ENCODE measurements at places on chromosomes 5 and 9.
A peak's percentile ranks its signal among the peaks of the same experiment; 100 is the strongest.

GRCh38 chr5:37034955-37035354 lies 158.4 kb downstream of the NIPBL start:
- no peak for DNase-seq

- DNase-seq = no peak
These were observed 130.9 kb upstream of the TMEM161B start for GRCh38 chr5:88399561-88399960.

- peak; percentile 12 for DNase-seq
These were observed 36.2 kb downstream of the VAV2 start for GRCh38 chr9:133955821-133956411.

DNA sequence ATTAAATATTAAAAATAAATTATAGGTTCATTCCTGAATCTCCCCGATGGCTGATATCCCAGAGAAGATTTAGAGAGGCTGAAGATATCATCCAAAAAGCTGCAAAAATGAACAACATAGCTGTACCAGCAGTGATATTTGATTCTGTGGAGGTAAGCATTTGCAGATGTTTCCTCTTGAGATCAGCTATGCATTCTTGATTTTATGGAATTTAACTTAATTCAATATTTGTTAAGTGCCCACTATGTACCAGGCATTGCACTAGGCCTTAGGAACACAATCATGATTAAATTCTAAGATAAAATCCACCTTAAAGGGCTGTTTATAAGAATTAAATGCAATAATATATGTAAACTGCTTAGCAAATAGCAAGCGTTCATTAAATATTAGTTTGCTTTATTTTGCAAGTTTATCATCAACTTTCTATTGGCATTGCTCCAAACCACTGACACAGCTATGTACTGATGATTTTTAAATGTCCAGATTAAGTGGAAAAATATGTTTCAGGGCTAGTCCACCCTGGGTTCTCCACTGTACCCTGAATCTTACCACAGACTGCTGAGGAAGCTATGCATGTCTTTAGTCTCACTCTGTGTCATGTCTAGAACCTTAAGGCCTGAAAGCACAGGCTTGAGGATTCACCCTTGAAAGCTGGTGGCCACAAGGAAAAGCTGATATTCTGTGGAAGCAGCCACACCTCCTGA lies 33.2 kb downstream of the SLC22A4 start:
- DNase-seq = no peak

- no peak for DNase-seq
These were observed 45.8 kb downstream of the SLC12A7 start for GRCh38 chr5:1065891-1066650.

- DNase-seq = no peak
These were observed 17.1 kb downstream of the TPPP start for GRCh38 chr5:675871-676698.

GRCh38 chr9:108860764-108861163 lies 1.3 kb upstream of the ACTL7A start:
- no peak for DNase-seq

DNA sequence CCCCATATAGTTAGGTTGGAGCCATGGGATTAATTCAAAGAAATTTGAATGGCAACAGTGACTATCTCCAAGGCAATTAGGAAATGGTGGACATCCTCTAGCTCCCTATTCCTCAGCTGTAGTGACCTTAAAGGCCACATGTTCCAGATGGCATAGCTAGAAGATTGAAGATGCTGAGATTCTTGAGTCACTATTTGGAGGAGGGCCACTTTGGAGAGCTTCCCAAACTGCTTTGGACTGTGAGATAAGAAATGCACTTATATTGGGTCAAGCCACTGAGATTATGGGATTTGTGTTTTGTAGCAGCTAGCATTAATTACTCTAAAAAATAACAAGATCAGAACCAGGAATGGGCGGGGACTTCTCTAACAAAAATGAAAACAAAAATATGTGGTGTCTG lies 636.2 kb upstream of the CCNG1 start:
- no peak for DNase-seq

DNA sequence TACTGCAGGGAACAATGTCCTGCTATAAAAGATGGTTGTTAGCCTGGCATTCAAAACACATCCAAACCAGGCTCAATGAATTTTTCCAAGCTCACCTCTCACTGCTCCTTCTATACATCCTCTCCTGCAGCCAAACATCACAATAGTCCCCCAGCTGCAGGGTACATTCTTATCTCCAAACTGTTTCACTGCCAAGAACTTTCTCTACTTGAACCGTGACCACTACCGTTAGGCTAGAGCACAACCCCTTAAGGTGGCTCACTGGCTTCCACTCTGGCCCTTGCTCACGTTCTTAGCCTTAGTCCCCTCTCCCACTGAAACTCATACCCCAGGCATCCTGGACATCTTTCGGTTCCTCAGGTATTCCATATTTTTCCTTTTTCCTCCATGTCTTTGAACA lies 29.0 kb upstream of the ANXA6 start:
- no peak for DNase-seq

- DNase-seq = no peak
These were observed 156.0 kb downstream of the SEC61B start for GRCh38 chr9:99377790-99378775.

- DNase-seq = no peak
These were observed 178.8 kb downstream of the SPOCK1 start for GRCh38 chr5:137320056-137321045.

GRCh38 chr5:11383506-11384095 lies 520.6 kb downstream of the CTNND2 start:
- no peak for DNase-seq

Data from stimulated activated CD4-positive, alpha-beta T cell treated with anti-CD3 and anti-CD28 coated beads, Interleukin-15, amount 100 ng/mL, for 1 hour (primary cell).